SK-N-SH treated with all-trans-retinoic acid at 6 μM for 48 hours (cell line): ENCODE measurements at places on chromosomes 13 and 19.

GRCh38 chr13:109794095-109794494 is 7.7 kb upstream of the IRS2 start:
- no peak for ATAC-seq

- peak; percentile 57 for ATAC-seq
These were observed 7.2 kb upstream of the RASL11A start for GRCh38 chr13:27263438-27263837.

- ATAC-seq, result no peak
These were observed 91.1 kb upstream of the SOX1 start for GRCh38 chr13:111975539-111976473.

GRCh38 chr19:21835429-21835809 is 563 bp downstream of the ZNF43 start:
- peak; percentile 6; the same call in 2 of the 3 replicates for ATAC-seq

DNA sequence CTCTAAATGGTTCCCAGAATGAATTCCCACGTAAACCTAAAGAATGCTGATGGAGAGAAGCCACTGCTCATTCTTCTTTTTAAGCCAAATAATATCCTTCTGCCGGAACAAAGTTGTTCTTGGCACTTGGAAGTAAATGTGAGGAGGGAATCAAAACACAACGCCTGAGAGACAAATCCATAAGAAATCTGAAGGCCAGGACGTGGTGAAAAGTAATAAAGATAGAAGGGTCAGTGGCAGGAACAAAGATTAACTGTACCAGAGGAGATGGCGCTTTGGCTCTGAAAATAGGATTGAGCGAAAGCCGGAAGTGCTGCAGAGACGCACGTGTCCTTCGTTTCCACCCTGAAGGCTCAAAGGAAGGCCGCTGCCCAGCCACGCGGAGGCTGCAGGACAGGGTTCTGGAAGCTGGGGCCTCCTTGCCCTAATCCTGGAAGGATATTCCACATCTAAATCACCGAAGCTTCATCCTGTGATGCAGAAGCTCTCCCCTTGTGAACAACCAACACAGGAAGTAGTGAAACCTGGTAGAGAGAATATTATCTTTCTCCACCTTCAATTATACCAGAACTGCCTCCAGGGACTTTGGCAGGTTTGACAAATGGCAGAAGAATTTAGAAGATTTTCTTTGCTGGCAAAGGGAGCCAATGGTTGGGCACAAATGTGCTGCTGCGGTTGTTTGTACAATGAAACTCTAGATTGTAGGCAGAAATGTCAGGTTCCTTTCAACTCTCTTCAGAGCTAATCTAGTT is 214.6 kb upstream of the SERP2 start:
- no peak for ATAC-seq
